ENCODE measurements at places on chromosomes 5 and 9.

GRCh38 chr5:134568337-134568700 lies 42.8 kb downstream of the JADE2 start:
- no peak for DNase-seq

DNA sequence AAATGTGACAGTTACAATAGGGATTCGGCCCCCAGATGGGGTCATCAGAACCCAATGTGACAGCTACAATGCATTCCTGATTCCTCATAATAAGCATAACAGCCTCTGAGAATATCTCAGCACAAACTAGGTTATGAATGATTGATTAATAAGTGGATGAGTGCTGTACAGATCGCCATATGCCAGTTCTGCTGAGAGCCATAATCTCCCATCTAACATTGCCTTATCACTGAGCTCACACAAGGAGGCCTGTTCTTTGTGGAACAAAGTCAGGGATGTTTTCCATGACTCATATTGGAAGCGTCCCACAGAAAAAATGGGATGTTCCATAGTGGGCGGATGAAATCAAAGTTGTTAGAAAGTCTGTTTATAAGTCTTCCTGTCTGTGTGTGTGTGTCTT lies 89.6 kb downstream of the KIF4B start:
- DNase-seq: peak; percentile 35

- DNase-seq: no peak
Measured at GRCh38 chr5:154575546-154576428, 97.8 kb upstream of the HAND1 start.

GRCh38 chr5:74336297-74336696 lies 304.2 kb downstream of the ENC1 start:
- no peak for DNase-seq

DNA sequence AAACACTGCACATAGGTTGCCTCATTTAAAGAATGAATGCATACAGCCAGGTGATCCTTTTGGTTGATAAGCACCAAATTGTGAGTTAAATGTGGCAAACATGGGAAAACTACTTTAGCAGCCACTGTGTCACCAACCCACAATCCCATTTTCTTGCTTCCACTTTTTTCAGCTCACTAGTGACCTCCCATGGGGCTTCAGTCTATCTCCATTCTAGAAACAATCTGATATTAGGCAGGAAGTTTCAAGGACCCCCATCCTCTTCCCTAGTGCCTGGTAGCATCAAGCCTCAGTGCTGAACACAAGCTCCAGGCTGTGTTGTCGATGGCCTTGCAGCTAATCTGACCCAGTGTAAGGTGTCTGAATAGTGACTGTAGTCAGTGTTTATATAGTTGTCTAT lies 66.2 kb downstream of the PLPPR1 start:
- DNase-seq: no peak

DNA sequence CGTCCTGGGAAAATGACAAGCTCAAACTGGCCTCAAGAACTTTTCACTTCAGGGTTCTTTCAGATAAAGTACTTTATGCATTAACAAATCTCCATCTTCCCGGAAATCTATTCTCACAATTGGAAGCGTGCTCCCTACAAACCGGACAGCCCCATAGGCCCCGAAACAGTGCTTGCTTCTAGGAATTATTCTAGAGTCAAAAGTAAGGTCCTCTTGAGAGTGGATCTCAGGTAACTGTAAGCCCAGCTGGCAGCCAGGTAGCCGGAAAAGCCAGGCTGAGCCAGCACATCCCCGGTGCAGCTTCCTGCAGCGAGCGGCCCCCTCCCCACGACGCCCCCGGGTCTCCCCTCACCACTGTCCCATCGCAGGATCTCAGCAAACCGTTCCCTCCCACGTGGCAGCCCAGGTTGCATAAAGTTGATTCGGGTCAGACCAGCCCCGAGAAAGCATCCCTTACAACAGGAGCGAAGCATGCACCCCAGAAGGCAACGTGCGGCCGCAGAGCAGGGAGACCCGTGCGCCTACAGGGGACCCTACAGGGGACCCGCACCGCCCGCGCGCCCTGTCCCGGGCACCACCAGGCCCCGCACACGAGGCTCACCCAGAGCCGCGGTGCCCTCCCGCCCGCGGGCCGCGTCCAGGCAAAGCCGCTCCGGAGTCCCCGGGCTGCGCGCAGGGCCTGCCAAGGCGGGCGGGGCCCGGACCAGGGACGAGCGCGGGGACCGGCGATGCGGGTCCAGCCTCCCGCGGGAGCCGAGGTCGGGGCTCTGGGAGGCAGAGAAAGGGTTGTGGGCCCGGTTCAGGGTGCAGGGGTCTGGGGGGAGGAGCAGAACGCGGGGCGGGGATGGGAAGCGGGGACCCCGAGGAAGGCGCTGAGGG lies 920 bp downstream of the LPCAT1 start:
- peak; percentile 61 for DNase-seq

Measured in AG20443 (cell line).